Right ventricle myocardium superior (tissue), 1 donor: ENCODE measurements at places on chromosomes 16 and 17.

GRCh38 chr16:82031116-82032084 is 3.7 kb upstream of the HSD17B2 start:
- no peak for DNase-seq

GRCh38 chr16:81435567-81435966 is 9.0 kb upstream of the CMIP start:
- DNase-seq = no peak

GRCh38 chr17:51748749-51749604 is 409.5 kb downstream of the CA10 start:
- no peak for DNase-seq

DNA sequence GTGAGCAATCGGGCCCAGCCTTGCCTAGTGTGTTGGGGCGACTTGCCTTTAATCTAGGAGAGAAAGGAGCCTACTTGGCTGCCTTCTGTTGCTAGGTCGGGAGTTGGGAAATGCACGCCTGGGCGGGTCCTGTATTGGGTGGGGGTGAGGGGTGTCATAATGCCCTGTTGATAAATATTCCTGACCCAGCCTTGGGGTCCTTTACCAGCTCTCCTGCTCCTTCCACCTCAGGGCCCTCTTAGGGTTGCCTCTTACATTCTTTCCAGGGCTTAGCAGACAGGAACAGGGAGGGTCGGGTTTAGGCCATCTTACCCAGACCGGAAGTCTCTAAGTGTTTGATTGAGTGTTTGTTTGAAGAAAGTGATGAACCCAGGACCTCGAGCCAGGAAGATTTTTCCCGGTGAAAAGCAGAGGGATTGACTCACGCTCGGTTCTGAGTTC is 112.9 kb downstream of the SEC14L1 start:
- no peak for DNase-seq

- DNase-seq = no peak
Observed at GRCh38 chr16:64974381-64974780, 147.5 kb downstream of the CDH11 start.

DNA sequence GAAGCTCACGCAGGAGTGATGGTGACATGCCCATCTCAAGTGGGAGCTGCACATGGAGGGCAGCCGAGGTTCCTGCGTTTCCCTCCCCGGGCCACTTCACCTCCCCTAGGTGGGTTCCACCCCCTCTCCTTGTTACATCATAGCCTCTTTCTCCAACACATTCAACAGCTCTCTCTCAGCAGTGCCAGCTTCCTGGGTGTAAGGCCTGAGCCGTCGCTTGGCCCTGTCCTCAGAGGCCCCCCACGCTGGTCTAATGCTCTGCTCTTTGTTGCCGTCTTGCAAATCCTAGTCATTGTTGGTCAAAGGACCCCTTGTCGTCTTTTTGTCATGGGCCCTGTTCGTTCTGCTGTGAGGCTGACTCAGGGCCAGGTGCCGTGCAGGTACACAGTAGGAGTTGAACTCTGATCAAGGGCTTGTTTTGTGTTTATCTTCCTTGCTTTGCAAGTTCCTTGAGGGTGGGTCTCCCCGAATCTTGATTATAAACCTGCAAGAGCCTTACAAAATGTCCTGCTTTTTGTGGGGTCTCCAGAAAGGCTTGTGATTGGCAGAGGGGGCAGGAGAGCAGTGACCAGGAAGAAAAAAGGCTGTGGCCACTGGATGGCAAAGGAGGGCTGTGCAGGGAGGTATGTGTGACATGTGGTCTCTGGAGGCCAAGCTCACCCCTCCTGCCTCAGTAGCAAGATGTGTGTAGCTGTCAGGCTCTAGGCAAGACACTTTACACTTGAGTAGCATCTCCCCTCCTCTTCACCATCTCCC is 136.6 kb downstream of the CCDC182 start:
- DNase-seq = no peak
